ENCODE measurements at places on chromosomes 3 and 15.
A peak's percentile ranks its signal among the peaks of the same experiment; 100 is the strongest.

DNA sequence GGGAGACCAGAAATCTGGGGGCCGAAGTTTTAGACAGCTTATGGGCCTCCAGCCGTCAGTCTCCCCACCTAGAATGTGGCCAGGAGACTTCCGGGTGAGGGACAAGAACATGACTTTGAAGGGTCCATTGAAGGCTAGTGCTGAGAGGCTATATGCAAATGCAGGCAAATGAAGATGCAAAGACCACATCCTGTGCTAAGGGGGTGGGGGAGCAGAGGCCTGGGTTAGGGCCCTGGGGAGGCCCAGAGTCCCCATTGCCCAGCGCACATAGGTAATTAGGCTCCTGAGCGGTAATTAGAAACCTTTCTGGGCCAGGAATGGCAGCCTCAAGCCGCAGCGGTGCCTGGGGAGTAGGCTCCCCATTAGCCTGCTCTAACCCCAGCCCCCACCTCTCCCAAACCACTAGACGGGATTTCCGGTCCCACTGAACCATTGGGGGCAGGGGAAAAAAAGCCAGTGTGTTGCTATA, 6.8 kb downstream of the CSK start:
- DNase-seq = peak; percentile 76

- no peak for DNase-seq
Observed at GRCh38 chr3:187972454-187972853, 181.5 kb upstream of the LPP start.

- no peak for DNase-seq
Observed at GRCh38 chr3:77468626-77469020, 428.7 kb downstream of the ROBO2 start.

DNA sequence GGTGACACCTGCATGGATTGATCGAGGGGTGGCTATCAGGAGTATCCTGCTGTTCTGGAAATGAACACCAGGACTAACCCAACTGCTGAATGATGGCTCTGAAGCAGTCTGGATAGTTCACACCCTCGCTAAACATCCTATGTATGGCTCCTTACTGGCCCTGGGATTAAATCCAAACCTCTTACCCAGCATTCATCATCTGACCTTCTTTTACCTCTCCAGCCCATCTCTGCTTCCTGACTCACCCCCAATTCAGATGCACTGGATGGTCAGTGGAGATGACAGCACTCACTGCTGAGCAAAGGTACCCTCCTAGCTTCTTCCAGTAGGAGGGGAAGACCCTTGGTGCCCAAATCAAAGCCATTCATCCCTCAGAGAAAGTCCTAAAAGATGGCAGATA, 235.2 kb upstream of the TRIM42 start:
- DNase-seq = no peak

GRCh38 chr3:72380193-72380592, 468.1 kb downstream of the SHQ1 start:
- no peak for DNase-seq

DNA sequence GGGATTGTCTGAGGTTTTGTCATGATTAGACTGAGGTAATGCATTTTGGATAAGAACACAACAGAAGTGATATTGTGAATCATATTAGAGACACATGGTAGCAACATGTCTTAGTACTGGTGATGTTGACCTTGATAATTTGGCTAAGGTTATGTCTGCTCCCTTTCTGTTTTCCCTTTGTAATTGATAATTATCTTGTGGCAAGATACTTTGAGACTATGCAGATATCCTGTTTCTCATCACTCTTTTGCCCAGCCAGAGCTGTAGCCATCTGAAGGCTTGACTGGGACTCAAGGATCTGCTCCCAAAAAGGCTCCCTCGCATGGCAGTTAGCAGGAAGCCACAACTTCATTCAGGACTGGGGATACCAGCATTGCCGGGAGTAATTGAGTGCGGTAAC, 35.3 kb upstream of the LARS2 start:
- DNase-seq = no peak

DNA sequence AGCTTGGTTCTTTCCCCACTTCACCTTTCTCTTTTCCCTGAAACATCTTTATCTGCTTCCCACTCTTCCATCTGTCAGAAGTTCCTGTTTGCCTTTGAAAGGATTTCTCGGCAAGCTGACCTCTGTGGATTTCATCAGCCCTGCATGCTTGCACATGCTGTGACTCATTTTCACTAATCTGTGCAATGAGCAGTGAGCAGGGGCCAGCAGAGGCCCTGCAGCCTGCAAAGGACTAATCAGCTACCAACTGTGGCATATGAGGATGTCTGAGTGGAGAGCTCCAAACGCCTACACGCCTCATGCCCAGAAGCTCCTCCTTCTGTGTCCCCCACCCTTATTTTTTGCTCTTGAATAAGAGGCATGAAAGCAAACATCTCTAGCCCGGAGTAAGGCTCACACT, 333.0 kb upstream of the SEMA6D start:
- DNase-seq = no peak

GRCh38 chr3:148026009-148026588, 616.9 kb downstream of the ZIC1 start:
- DNase-seq = no peak
